Body of pancreas (tissue), 4 donors: ENCODE measurements at places on chromosomes 1 and 21.

- DNase-seq = no peak
Observed at GRCh38 chr1:59408608-59409240, 111.8 kb downstream of the FGGY start.

DNA sequence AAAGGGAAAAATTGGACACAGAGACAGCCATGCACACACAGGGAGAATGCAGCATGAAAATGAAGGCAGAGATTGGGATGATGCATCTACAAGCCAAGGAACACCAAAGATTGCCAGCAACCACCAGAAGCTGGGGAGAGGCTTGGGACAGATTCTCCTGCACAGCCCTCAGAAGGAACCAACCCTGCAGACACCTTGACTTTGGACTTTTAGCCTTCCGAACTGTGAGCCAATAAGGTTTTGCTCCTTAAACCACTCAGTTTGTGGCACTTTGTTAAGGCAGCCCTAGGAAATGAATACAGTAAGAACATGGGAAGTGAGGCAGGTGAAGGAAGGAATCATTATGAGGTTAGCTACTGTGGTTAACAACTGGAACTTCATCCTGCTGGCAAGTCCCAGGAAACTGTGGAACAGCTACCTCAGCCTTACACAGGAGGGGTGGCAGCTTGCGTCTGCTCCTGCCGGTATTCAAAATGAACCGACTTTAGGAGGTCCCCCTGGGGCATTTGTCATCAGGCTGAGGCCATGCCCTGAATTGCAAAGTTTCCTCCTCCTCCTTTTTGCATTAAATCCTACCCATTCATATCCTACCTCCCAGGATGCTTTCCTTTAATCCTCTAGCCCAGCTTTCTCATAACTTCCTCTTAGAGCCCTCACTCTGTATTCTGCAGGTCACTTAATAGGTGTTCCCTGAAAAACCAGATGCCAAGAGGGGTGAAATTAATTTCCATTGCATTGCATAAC, 15.4 kb downstream of the CD247 start:
- DNase-seq = no peak

- DNase-seq = no peak
Observed at GRCh38 chr1:48048064-48048463, 50.9 kb upstream of the TRABD2B start.

DNA sequence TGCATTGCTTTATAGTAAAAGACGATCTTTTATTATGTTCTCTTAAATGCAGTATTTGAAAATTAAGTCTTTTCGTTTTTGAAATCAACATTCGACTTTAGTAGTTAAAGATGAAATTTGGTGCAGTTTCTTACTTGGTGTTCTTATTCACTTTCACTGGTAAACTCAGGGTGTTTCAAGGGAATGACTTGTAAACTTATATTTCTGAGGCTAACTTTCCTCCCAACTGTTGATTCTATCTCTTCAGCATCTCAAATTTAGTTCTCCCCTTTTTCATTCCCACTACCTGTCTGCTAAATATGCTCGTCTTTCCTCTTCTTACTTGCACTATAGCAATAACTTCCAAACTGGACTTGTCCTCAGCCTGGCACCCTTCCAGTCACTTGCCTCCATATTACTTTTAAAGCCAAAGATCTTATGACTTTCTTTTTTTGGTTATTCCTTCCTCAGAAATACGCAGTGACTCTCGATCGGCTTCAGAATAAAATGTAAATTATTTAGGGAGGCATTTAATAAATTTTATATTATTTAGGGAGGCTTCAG, 988 bp downstream of the SLC35A3 start:
- DNase-seq = no peak

- no peak for DNase-seq
Observed at GRCh38 chr1:182644886-182645285, 39.5 kb downstream of the RGS8 start.

- no peak for DNase-seq
Observed at GRCh38 chr21:42900446-42900845, 7.3 kb downstream of the NDUFV3 start.

GRCh38 chr21:42411891-42412635, 8.4 kb downstream of the UBASH3A start:
- no peak for DNase-seq

DNA sequence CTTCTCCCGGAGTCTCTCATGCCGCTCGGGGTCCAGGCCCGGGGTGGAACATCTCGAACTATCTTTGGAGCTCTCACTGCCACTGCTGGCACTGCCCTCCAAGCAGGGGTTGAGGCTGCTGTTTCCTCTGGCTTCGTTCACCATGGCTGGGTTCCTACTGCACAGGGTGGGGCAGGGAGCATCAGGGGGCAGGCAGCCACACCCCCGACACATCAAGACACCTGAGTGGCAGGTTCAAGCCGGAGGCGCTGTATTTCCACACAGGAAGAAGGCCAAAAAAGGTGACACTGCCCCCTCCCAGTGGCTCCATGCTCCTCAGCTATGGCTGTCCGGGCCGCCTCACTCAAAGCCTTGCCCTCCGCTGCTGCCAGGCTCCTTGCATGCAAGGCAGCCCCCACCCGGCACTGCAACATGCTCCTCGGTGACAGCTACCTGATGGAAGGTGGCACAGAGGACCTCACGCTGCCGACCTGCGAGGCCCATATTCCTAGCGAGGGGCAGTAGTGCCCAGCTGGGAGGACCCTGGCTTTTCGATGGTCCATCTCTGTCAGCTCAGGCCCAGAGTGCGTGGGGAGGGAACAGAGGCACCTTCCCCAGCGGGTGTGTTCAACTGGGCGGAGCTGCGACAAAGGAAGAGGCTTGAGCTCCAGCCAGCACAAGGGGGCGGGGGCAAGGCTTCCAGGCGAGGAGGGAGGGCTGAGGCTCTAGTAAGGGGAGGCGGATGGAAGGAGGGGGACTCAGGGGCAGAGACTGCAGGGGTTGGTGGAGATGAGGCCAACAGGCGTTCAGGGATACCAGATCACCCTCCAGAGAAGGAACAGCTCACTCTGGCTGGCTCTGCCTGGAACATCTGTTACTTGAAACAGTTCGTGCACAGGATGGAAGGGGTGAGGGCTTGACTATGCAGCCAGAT, 2.5 kb downstream of the MTHFR start:
- peak; percentile 77 for DNase-seq

DNA sequence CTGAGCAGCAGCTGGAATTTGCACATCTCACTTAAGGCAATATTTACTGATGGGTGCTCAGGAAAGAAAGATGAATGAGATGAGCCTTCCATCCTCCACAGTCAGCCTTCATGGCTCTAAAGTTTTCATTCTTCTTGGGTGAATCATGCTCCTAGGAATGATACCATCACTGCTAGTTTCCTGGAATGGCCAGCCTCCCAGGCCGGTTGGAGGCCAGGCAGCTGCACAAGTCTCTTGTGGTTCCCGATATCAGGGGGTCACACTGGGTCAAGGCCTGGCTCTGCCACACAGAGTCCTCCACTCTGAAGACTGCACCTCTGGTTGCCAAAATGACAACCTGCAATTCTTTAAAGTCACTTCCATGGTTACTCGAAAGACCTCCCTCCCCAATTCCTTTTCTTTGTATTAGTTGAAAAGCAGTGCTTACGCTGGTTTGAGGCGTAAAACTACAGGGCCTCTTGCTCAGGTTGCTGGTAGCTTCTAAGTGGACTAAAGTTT, 46.2 kb upstream of the PALMD start:
- DNase-seq = no peak

- DNase-seq = no peak
Observed at GRCh38 chr1:239125027-239125426, 261.3 kb upstream of the CHRM3 start.

GRCh38 chr1:87226341-87226760, 102.3 kb upstream of the LMO4 start:
- DNase-seq = peak; percentile 84

DNA sequence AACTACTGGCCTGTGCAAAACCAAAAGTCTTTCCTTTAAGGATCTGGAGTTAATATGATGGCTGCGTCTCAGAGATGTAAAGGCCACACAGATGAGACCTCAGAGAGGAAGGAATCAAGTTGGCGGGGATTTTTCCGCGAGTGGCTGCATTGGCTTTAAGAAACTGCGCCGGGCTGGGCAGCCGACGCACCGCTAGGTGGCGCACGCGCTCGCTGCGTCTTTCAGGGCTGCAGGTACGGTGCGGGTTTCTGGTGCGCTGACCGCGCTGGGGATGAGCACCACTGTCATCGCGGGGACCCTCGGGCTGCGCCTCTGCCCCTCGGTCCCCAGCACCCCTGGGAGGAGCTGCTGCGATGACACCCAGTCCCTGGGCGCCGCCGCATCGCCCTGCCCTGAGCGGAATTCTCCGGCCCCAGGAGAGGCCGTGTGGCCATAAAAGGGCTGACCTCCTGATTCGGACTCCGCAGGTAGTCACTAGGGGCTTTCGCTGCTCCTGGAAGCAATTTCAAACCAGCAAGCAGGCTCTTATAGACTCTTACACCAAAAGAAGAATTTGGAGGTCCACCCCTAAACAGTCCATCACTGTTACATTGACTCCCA, 241.0 kb downstream of the KCNJ6 start:
- peak; percentile 52 for DNase-seq

GRCh38 chr1:31183927-31184554, 55.6 kb downstream of the NKAIN1 start:
- peak; percentile 42 for DNase-seq

- DNase-seq = no peak
Observed at GRCh38 chr21:36966821-36967768, 626 bp upstream of the HLCS start.

GRCh38 chr1:2533365-2533764, 3.3 kb upstream of the HES5 start:
- DNase-seq = no peak

DNA sequence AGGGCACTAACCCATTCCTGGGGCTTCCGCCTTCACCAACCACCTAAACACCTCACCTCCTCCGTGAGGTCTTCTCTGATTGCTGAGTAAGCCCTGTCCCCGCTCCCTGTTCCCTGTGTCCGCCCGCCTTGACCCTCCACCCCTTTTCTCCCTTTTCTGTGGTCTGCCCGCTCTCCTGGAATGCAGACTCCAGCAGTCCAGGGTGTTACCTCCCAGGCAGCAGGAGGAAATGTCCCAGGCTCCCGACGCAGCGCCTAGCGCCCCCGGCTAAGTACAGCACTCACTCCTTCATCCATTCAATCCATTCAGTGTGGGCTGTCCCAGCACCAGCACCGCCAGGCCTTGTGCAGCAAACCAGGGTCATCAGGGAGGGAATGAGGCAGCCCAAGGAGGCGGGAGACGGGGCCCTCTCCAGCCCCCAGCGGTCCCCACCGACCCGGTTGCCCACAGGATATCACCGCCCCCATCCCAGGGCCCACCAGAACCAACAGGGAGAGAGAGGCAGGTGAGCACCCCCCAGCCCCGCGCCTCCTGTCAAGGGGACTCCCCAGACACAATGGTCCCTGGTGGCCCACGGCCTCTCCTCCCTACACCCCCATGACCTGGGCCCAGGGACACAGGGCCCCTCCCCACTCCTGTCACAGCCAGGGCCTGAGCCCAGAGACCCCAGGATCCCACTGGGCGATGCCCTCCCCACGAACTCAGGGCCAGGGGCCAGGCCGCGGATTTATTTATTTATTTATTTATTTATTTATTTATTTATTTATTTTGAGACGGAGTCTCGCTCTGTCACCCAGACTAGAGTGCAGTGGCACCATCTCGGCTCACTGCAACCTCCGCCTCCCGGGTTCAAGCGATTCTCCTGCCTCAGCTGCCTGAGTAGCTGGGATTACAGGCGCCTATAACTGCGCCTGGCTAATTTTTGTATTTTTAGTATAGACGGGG, 10.2 kb downstream of the TNFRSF14 start:
- no peak for DNase-seq

DNA sequence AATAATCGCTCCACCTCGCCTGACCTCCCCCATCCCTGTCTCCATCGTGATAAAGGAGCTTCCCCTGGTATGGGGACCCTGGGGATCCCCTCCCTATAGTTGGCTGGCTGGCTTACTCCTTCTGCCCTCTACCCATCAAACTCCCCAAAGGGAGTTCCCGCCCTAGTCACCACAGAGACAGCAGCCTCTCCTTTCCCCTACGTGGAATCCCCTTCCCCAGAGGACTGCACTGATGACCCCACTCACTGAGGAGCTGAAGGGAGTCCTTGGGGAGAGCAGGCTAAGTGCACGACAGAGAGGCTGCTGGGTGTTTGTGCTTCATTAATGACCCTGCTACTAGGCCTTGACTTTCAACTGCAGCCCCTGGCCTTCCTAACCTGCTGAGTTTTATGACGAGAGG, 1.9 kb downstream of the CADM3 start:
- DNase-seq = no peak

GRCh38 chr1:182811975-182812722, 22.6 kb downstream of the NPL start:
- DNase-seq = no peak

DNA sequence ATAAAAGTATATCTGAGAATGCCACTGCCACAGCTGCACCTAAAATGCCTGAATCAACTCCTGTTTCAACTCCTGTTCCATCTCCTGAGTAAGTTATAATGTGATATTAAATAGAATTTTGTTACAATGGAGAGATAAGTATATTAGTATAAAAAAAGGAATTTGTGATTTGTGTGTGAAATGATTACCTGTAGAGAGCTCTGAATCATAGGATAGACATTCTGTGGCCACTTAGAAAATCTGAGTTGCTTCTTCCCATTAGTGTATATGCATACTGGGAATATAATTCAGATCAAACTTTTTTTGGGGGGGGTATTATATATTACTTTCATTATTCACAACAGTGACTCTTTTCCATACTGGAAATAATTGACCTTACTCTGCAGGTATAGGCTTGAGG, 52.9 kb downstream of the SUCO start:
- DNase-seq = no peak

- no peak for DNase-seq
Observed at GRCh38 chr21:42618707-42619102, 34.7 kb upstream of the PDE9A start.

- DNase-seq = no peak
Observed at GRCh38 chr1:167166690-167167075, 54.0 kb upstream of the POU2F1 start.

- DNase-seq = no peak
Observed at GRCh38 chr1:69191335-69191734, 376.4 kb upstream of the LRRC7 start.

- no peak for DNase-seq
Observed at GRCh38 chr1:167676205-167676915, 45.4 kb upstream of the MPZL1 start.

DNA sequence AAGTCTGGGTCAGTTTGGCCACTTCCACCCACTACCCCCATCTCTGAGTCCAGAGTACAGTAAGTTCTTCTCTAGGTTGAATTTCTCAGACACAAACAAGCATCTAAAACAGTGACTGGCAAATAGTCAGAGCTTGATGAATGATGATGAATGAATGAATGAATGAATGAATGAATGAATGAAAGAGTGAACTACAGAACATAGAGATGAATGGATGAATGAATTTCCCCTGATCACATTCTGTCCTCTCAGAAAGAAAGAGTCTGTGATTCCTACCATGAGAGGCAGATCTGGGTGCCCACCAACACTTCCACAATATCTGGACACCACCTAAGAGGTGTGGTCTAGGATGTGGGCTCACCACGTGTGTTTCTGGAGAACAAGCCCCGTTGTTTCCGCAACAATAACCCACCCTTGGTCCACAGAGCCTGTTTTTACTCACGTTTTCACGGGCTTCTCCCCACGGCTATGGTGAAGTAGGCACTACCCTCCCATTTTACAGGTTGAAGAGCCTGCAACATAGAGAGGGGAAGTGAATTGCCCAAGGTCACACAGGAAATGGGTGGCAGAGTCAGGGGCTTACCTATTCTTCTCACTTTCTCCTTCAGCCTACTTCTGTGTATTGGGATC, 40.2 kb upstream of the IFFO2 start:
- DNase-seq = no peak
